Skeletal muscle cell (primary cell): ENCODE measurements at places on chromosomes 7 and 10.

GRCh38 chr7:123343611-123344010 is 143.8 kb upstream of the SLC13A1 start:
- no peak for DNase-seq

DNA sequence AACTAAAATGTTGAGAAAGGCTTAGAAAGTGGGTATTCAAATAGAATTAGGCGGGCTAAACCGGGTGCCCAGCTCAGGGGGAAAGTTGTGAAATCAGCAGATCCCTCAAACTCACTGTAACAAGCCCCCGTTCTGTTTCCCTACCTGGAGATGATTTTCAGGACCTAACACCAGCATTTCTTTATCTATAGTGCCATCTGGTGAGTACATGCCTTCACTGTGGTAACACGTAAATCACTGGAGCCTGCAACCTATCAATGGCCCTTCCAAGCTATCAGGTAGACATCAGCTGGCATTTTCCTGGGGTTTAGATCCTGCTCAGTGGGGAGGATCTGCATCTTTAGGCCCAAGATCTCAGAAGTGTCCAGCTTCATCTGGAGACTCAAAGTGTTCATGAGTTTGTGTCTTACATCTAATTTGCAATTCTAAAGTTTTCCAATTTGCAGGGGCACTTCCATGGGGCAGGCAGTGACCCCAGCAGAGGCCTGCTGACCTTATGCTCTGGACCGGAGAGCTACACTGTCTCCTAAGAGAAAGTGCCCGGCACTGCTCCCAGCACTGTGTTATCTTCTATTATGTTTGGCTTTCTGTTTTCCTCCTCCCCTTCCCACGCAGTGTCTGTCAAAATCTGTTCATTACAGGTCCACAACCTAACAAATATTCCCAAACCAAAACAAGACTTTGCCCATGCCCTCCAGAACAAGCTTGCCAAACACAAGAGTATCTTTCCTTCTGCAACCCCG is 132.5 kb downstream of the LSM5 start:
- no peak for DNase-seq

DNA sequence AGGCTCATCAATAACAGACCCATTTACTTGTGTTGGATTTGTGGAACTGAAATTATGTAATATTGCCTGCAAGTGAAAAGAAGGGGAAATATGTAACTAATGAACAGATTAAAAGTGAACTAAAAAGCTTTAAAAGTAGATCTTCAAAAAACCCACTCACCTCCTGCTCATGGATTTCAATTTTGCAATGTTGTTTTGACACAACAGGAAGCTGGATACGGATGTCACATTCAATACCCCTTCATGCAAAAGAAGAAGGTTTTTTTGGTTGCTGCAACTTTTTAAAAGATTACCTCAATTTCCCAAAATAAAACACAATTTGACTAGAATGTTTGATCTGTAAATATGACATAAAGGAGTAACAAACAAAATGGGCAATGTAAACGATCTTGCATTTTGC is 3.3 kb downstream of the MKI67 start:
- DNase-seq = no peak

- no peak for DNase-seq
Measured at GRCh38 chr7:135942614-135943013, 34.5 kb downstream of the MTPN start.

DNA sequence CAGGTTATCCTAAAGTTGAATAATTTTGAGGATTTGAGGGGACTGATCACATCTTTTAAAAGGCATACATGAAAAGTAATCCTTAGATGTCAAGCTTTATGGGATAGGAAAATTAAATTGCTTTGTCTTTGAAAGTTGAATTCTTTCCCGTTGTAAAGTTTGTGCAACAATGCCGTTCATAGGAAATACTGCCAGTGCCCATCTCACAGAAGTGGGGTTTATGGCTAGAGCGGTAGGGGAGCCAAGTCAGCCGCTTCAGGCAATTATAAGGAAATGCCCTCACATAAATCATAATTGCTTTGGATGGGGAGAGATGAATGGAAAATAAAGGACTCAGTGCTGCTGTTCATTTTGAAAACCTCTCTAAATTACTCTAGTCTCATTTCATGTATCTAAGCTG is 18.1 kb downstream of the CDC123 start:
- no peak for DNase-seq

GRCh38 chr7:38751416-38751815 is 120.2 kb upstream of the AMPH start:
- DNase-seq = no peak

DNA sequence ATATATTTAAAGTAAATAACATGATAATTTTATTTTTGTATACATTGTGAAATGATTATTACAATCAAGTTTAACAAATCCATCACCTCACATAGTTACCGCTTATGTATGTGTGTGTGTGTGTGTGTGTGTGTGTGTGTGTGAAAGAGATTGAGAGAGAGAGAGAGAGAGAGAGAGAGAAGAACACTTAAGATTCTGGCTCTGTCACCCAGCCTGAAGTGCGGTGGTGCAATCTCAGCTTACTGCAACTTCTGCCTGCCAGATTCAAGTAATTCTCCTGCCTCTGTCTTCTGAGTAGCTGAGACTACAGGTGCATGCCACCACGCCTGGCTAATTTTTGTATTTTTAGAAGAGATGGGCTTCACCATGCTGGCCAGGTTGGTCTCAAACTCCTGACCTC is 17.8 kb downstream of the LYZL1 start:
- no peak for DNase-seq

DNA sequence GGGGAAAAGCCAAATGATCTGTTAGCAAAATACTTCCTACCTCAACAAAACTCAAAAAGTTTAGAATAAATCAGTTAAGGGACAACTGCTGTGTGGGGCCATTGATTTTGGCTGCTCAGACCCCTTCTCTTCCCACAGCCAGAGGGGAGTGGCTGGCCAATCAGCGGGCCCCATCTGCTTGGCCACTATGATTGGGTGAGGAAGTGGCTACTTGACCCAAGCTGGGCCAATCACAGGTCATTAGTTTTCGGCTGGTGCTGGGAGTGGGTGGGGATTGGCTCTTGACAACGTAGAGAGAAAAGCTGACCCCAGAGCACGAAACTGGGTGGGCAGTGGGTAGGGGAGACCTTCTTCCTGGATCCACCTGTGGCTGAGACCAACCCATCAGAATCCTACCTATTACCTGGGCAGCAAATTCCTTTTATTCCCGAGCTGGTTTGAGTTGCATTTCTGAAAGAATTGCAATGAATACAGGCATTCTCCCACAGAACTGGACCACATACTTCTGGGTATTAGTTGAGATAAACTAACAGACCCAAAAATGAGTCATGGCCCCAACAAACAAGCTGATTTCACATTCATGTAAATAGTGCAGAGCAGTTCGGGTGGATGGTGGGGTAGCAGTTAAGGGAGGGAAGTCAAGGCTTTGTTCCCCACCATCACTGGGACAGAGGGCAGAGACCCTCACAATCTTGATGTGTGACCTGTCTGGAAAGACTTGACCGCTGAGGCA is 35.6 kb upstream of the HMX3 start:
- DNase-seq = no peak

DNA sequence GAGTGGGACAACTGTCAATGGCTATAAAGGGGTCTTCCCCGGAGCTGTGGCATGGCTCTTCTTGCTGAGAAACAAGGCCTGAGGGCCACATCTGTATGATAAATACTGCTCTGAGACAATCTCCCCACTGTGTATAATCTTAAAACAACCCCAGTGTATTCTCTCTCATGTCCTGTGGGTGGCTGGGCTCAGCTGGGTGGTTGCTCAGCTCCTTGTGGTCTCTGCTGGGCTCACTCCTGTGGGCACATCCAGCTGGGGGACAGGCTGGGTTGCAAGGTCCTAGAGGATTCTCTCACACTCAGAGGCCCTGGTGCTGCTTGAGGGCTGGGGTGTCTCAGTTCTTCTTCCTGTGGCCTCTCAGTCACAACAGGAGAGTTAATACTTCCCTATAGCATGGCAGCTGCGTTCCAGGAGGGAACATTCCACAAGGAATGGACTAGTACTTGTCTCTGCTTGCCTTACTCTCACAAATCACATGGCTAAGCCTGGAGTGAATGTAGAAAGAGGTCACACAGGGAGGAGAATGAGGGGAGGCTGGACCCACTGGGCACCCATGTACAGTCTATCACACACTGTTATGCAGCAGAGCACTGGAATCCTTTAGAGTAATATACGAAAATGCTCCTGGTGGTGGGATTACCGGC is 4.5 kb upstream of the EEPD1 start:
- DNase-seq = no peak

- no peak for DNase-seq
Measured at GRCh38 chr10:111273635-111274034, 196.8 kb downstream of the ADRA2A start.

DNA sequence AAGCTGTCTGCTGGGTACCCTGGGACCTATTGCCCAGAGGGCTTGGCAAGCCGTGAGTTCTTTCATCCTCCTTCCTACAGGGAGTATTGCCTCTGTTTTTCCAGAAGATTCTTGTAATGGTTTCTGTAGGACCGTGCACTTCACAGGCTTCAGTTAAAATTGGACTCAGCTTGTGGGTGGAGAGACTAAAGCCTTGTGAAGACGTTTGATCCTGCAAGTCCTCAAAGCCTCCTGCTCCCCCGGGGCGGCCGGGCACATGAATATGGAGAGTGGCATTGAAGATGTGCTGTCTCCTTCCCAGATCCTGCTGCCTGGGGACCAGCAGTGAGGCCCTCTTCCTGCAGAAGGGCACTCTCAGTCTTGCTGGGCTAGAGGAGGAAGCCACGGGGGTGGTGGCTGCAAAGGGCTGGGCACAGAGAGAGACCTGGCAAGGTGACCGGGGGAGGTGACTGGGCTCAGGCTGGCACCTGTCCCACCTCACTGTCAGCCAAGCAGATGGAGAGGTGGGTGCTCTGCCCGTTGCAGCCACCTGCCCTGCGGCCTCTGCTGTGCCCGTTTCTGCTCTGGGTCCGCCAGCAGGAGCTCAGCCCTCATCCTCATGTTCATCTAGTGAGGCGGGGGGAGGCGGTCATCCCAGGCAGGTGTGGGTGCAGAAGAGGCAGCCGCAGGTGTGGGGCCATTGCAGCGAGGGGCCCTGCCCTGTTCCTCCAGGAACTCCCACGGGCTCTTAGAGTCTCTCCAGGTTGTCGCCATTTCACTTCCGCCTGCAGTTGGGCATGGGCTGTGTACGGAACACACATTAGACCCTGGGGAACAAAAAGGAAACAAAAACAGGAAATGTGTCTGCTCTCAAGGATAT is 55.7 kb downstream of the TMEM209 start:
- DNase-seq = no peak

- DNase-seq = no peak
Measured at GRCh38 chr10:15347150-15347549, 23.9 kb downstream of the FAM171A1 start.

GRCh38 chr7:75979759-75980429 is 14.5 kb downstream of the TMEM120A start:
- DNase-seq = no peak

- DNase-seq = no peak
Measured at GRCh38 chr10:120540486-120540885, 83.5 kb downstream of the PLPP4 start.

GRCh38 chr10:986881-987619 is 1.2 kb upstream of the GTPBP4 start:
- peak; percentile 31 for DNase-seq

GRCh38 chr7:82778021-82778420 is 334.4 kb upstream of the CACNA2D1 start:
- no peak for DNase-seq

DNA sequence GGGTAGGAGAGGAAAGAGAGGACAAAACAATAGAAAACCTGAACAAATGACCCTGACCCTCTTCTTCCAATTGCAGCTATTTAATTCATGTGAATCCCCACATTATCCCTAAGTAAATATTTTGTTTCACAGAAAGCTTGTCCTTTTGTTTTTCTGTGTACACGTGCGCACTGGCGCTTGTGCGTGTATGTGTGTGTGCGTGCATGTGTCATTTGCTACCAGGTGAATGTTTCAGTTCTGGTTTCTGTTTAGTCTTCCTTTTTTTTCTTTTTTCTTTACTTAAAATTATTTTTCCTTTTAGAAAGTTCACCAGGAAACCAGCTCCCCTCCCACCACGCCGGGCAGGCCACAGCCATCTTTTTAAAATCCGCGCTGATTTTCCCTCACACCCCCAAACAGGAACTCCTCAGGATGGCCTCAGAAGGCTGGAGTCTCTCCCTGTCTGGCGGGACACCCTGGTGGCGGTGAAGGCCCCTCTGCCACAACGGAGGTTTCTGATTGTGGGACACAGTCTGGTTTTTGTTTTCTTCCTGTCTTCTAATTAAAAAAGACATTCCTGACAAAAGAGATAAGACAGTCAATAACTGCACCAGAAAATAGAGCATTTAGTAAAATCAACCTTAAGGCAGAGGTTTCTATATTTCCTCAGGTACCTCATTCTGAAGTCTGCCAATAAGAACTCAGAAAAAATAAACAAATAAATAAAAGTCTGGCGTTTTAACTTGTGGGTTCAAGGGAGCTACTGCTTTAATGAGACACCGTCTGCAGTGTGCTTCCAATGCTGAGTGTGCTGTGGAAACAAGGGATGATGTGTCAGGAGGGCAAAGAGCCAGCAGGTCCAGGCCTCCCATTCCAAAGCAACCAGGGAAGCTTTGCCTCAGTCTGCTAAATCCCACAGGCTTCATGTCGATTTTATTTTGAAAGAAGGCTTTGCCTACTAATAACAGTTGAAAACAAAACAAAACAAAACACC is 17.4 kb downstream of the IRF5 start:
- peak; percentile 20 for DNase-seq

DNA sequence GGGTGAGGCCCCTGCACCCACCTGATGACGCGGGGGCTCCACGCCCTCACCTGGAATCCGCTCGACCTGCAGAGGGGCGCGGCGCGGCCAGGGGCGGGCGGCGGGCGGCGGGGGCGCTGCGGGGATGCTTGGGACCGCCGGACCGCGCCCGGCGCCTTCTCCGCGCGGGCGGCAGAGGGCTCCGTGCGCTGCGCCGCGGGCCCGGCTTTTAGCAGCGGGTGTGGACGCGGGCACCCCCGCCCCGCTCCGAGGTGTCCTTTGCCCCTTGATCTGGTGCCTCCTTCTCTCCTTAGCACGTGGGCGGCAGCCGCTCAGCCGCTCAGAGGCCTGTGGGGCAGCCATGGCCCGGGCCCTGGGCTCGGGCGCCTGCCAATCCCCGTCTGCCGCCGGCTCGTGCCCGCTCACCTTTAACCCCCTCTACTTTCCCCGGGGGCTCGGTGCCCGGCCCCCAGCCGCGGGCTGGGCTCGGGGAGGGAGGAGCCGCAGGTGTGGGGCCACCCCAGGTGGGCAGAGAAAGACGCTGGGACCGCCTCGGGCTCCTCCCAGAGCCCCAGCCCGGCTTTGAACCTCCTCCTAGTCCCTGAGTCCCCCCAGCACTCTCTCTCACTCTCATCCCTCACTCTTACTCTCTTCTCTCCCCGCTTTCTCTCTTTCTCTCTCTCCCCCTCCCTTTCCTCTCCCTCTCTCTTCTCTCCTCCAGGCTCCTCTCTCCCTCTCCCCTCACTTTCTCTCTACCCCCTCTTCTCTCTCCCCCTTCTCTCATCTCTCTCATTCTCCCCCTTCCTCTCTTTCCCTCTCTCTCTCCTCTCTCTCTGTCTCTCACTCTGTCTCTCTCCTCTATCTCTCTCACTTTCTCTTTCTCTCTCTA is 19.7 kb upstream of the VPS37D start:
- no peak for DNase-seq

- no peak for DNase-seq
Measured at GRCh38 chr7:22184549-22185199, 172.3 kb downstream of the RAPGEF5 start.
